ENCODE measurements at places on chromosomes 4 and X.

DNA sequence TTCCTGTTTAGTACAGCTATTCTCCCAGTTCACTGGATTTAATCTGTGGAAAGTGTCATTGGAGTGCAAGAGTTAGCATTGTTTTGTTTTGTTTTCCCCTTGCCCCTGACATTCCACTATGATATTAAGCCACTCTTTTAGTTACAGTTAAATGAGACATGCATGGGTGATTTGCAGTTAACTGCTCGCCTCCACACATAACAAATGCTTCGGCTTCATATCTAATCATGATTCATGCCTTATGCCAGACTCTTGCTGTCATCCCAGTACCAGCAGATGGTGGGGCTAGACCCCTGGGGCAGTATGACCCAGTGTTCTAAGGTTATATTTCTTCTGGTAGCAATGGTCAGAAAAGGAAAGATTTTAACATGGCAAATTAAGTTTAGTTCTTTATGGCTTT lies 80.1 kb downstream of the RAP1GDS1 start:
- no peak for DNase-seq

DNA sequence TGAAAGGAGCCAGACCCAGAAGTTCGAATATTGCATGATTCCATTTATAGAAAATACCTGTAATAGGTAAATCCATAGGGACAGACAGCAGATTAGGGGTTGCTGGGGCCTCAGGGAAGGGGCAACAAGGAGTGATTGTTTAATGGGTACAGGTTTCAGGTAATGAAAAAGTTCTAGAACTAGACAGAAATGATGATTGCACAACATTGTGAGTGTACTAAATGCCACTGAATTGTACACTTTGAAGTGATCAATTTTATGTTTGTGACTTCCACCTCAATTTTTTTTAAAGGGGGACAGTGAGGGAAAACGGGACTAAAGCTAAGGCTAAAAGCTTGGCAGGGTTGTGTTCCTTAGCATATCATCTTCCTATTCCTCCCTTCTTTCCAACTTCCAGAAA lies 23.5 kb downstream of the ZBTB33 start:
- no peak for DNase-seq

- DNase-seq, result no peak
These were observed 149.0 kb downstream of the FAM13A start for GRCh38 chr4:88908003-88908402.

GRCh38 chr4:184432127-184432922 lies 42.0 kb downstream of the IRF2 start:
- no peak for DNase-seq

- DNase-seq, result no peak
These were observed 59.3 kb downstream of the MSN start for GRCh38 chrX:65726715-65727114.

DNA sequence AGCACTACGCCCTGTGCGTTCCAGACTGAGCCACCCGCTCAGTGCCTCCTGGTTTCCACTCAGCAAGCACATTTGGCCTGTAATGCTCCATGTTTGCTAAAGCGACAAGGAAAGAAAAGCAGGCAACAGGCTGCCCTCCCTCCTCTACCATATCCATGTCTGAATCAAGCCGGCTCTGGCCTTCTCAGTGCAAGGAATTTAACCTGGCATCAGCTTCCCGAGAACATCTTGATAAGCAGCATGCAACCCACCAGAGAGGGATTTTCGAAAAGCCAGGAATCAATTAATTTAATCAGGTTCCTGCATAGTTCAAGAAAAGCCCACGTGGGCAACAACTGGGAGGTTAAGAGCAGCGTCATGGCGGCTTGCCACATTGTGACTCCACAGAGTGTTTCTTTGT lies 228.2 kb downstream of the HS6ST2 start:
- no peak for DNase-seq

- DNase-seq, result no peak
These were observed 383 bp upstream of the TBC1D19 start for GRCh38 chr4:26583538-26583864.

DNA sequence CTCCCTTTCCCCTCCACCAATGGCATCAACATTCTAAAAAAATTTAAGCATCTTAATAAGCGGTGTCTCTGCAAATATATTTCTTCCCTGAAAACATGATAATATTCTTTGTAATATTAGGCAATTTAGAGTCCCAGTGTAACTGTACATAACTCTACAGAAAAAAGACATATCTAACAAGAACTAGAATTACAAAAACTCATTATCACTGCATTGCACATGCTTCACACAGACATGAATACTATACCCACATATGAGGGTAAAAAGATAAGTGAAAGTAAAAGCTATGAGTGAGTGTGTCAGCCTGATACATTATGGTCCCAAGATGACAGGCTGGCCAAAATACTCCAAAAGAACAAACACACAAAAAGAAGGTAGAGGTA lies 2.4 kb upstream of the FGB start:
- no peak for DNase-seq

- DNase-seq, result no peak
These were observed 52.4 kb downstream of the MTMR8 start for GRCh38 chrX:64342811-64343210.

GRCh38 chrX:68989865-68990606 lies 161.2 kb downstream of the EFNB1 start:
- DNase-seq, result no peak

DNA sequence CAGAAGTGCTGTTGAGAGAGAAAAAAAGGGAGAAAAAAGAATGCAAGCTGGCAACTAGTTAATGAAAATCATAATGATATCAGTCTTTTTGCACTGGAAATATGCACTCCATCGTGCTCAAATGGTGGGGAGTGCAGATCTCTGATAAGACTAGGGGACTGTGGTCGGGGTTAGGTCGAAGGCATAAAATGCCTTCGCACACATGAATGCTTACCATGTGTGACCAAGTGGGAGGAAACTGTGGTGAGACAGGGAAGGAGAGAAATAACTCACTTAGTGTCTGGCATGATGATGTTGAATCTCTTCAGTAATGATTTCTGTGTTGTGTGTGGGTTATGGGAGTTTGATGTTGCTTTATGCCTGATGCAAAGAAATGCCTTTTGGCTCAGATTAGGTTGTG lies 358.9 kb downstream of the FBXO8 start:
- DNase-seq, result no peak

DNA sequence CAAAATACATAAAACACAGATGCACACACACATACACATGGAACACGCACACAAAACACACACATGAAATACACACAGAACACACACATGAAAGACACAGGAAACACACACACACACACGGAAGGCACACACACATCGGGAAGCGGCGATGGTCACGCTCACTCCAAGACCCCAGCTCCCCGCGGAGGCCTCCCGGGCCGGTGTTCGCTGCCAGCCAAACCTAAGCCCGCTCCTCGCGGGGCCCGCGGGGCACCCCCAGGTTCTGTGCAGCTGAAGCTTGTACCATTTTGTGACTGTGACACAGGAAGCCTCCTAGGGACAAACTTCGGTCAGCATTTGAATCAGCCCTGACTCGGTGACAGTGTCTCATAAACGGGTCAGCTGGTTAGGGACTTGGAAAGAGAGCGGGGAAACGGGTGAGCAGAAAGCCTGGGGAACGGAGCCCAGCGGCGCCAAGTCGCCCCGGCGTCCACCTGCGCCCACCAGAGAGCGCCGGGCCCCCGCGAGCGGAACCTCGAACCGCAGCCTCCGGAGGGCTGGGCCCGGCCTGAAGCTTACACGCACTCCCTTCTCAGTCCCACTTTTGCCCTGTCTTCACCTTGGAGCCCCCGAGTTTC lies 32.1 kb downstream of the F11 start:
- DNase-seq, result no peak

DNA sequence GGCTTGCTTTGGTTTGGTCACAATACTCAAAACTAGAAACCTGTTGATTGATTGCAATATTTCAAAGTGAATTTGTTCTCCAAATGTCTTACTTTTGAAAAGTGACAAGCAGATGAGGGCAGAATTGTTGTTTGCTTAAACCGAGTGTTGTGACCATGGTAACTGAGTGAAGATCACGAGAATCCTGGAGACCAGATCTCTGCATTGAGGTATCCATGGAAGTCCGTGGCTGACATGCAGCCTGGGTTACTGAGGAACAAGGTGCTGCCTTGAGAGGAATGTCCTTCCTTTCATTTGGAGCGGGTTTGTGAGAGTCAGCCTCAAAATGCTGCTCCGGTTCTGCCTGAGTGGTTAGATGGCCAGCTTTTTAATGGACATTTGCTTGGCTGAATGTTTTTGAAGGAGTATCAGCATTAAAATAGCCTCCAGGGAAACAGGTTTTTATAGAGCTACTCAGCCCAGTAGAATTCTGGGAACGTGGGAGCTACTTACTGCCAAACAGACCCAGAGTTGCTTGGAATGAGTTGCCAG lies 31.3 kb downstream of the NYX start:
- DNase-seq, result no peak

DNA sequence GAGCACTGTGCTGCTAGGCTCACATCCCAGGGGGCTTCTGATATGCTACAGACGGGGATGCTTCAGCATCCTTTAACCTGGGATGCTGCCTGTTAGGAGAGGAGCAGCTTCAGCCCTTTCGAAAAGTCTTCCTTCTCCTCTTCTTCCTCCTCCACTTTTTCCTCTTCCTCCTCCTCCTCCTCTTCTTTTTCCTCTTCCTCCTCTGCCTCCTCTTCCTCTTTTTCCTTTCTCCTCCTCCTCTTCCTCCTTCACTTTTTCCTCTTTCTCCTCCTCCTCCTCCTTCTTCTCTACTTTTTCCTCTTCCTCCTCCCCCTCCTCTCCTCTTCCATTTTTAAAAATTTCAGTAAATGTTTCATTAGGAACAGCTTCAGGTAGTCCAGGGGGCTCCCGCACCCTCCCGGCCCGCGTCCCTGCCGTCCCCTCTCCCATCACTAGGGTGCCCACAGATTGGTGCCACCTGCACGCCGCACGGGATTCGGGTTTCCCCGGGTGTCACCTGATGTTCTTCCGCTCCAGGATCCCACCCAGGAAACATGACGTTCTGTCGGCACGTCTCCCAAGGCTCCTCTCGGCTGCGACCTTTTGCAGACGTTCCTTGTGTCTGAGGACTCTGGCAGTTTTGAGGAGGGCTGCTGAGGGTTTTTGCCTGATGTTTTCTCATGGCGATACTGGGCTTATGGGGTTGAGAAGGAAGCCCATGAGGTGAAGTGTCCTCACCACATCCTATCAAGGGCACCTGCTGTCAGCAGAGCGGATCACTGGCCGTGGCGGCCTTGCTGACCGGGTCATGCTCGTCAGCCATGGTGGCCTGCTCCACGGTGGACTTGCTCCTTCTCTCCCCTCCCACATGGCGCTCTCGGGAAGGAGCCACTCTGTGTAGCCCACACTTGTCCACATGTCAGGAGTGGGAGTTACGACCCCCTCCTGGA lies 83.4 kb upstream of the AFAP1 start:
- DNase-seq, result no peak

DNA sequence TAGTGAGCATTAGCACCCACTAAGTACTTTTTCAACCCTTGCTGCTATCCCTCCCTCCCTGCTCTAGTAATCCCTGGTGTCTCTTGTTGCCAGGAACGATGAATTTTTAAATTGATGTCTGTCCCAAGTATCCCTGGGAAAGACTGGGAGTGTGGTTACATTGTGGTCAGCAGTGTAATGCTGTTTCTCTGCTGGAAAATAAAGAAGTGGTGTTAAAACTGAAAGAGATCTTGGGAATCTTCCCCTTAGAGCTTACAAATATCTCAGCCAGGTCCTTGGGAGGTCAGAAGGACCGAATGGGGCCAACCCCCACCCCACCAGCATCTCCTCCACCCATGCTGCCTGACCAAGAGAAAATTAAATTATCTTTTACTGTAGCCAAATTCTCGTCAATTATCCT lies 174.5 kb upstream of the MXRA5 start:
- no peak for DNase-seq

GRCh38 chr4:147088146-147088545 lies 142.5 kb upstream of the TTC29 start:
- DNase-seq, result no peak

GRCh38 chr4:37893164-37893563 lies 2.3 kb downstream of the TBC1D1 start:
- DNase-seq, result no peak

DNA sequence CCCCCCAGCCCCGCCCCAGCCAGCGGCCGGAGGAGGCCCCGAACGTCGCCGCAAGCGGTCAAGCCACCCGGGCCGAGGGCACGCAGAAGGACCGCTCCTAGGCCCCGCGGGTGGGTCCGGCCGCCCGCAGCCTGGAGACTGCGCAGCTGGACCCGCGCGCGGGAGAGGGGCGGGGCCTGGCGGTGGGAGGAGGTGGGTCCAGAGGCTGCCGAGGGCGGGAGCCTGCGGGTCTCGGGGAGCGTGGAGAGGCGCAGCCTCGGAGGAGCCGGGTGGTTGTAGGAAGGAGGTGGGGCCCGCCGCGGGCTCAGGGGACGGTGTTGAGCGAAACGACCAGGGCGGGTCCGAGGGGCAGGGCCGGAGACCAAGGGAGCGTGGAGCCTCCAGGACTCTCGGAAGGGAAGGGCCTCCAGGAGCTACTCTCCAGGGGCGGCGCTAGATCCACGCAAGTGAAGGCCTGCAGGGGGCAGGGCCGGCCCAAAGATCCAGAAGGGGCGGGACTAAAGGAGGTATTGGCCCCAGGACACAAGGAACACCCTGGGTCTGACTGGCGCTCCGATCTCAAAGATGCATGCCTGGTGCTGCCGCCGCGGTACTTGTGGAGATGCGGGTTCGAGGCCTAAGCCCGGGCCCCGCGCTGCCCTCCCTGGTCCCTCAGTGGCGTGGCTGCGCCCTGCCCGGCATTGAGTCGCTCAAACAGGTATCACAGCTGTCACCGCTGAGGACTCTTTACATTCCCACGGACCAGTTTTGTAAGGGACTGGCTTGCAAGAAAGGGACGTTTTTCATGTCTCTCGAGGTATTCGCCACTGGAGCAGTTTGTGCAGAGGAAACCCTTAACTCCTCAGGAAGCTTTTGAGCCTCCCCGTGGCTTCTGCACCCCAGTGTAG lies 5.9 kb downstream of the TIMM17B start:
- peak; percentile 39 for DNase-seq

DNA sequence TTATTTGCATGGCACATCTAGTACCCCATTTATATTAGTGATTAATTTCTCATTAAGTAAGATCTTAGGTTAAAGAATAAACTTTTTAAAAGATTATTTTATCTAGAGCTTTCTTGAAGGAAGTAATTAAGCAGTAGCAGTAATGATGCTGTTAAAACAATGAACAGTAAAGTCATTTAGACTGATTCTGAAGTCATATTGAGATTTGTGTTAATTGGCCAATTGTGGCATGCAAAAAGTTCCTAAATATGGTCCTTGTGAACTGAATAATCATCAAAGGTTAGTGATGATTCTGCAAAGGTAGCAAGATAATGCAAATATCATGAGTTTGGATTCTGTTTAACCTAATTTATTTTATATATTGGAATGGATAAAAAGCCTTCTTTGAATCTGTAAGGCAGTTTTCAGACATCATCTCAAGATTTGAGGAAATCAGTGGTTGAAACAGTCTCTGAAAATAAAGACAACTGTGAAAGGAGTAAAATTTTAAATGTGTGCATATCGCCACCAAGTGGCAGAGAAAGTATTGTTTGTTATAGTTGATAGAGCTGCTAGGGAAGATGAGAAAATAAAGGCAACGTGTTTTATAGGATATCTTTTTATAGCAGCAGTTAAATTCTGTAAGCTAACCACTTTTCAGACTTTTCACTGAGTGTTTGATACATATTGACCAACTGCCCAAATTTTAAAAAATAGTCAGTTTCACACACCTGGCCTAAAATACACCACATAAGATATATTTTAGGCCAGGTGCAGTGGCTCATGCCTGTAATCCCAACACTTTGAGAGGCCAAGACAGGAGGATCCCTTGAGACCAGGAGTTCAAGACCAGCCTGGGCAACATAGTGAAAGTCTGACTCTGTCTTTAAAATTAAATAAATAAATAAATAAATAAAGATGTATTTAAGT lies 79.6 kb downstream of the CCKAR start:
- no peak for DNase-seq

GRCh38 chr4:40991908-40992307 lies 222.4 kb downstream of the APBB2 start:
- DNase-seq, result no peak
